ENCODE measurements at places on chromosomes 16 and 17.

DNA sequence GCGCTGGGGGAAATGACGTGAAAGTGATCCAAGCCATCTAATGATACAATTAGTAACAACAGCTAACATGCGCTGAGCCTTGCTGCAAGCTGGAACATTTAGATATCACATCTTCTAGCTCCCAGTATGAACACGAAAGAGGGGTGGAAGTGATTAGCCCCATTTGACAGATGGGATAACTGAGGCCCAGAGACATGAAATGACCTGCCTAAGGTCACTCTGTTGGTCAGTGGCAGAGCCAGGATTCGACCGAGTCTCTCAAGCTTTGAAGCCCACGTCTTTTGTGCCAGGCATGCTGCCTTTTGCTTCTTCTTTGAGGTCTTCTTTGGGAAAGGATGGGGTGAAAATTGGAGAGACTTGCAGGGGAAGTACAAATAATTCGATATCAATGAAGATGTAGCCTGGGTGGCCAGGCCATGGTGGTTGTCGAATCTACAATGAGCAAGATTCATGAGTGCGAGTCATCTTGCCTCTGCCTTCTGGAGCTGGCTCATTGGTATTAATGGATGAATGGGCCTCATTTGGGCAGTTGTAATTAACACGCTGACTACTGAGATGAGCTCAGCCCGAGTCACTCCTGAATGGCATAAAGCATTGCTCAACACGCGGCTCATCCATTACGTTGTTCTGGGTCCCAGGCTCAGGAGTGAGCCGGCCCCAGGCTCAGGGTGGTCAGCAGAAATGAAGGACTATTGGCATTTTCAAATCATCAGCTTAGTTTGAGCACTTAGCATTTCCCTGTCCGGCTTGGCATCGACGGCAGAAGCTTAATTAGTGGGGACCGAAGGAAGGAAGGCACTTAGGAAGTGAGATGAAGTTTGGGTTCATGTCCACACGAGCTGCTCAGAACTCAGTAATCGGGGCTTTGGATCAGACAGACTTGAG, 28.0 kb upstream of the GPRC5B start:
- no peak overlapping the region for H3K4me3 ChIP-seq
- peaks cover 10% of the 10 kb centered on the region for H3K27me3 ChIP-seq
- H3K27ac ChIP-seq = no peak overlapping the region
- H3K36me3 ChIP-seq = no peaks in the 10 kb centered on the region

- H3K4me3 ChIP-seq = no peak overlapping the region
- H3K27me3 ChIP-seq = no peaks in the 10 kb centered on the region
- peaks cover 3% of the 10 kb centered on the region for H3K36me3 ChIP-seq
- no peak overlapping the region for H3K27ac ChIP-seq
- peaks cover 19% of the 10 kb centered on the region for H3K4me1 ChIP-seq
These were observed 5.4 kb upstream of the PNPO start for GRCh38 chr17:47935961-47936360.

DNA sequence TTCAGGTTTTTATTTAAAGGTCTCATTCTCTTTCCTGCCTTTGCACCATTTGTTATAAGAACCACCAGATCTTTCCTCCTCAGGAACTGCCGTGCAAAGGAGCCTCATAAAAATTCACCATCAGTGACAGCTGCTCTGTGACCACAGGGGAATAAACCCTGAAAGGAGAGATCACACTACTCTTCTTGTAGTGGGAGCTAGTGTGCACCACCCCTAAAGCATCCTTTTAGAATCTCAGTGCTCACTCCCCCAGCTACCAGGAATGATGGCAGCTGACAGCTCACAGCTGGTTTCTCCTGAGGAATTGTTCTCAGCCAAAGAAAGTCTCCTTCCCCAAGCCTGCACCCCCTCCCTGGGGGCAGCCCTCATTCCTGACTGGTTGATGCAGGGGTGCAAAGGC, 18.7 kb downstream of the VAT1L start:
- no peak overlapping the region for H3K4me3 ChIP-seq
- no peaks in the 10 kb centered on the region for H3K27me3 ChIP-seq
- no peaks in the 10 kb centered on the region for H3K4me1 ChIP-seq

DNA sequence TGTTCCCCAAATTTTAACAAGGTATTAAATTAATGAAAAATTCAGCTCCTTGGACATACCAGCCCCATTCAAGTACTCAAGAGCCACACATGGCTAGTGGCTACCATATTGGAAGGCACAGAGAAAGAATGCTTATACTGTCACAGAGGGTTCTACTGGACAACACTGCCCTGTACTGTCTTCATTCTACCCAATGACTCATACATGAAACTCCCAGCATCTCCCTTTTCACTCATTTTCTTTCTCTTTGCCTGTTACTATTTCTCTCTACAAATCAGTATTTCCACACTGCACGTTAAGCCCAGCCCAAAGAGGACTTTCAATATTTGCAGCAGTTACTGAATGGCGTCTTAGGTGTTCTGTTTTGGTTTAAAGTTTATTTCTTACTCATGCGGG, 72.1 kb upstream of the RCVRN start:
- H3K4me3 ChIP-seq = no peak overlapping the region
- DNase-seq = no peak
- H3K4me1 ChIP-seq = peaks cover 3% of the 10 kb centered on the region

- no peak for DNase-seq
- H3K4me1 ChIP-seq = no peaks in the 10 kb centered on the region
- H3K27ac ChIP-seq = no peak overlapping the region
- H3K27me3 ChIP-seq = no peaks in the 10 kb centered on the region
- H3K4me3 ChIP-seq = no peak overlapping the region
These were observed 193.9 kb upstream of the PIRT start for GRCh38 chr17:11031787-11032186.

All from activated CD8-positive, alpha-beta memory T cell treated with anti-CD3 and anti-CD28 coated beads, Interleukin-2, amount 10 ng/mL, durations not matched to agents 7 days and 5 days (primary cell).